ENCODE measurements at places on chromosomes 6 and 20. TPM values are rescaled to one million over a fixed set of nuclear protein-coding genes. Genes with fewer than 3 reads are reported as not detected.

The LGSN gene
- polyA plus RNA-seq: not detected

DNA sequence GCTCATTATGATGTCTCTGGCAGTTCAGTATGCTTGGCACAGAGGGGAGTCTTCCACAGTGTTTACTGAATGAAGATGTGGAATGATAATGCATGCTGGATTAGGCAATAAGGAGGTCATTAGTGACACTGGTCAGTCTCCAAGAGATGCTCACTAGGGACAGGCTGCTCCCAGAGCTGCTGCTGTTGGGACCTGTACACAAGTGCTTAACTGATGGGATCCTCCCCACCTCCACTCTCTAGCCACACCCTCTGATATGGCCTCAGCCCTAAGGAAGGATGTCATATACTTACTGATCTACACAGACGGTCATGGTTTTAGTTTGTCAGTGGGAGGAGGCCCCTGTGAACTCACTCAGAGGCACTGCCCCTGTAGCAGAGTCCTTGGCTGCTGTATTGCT lies 73.4 kb downstream of the MYB start:
- H3K4me3 ChIP-seq: no peak overlapping the region
- DNase-seq: no peak
- no peak overlapping the region for H3K27ac ChIP-seq
- H3K4me1 ChIP-seq: peaks cover 14% of the 10 kb centered on the region
- no peaks in the 10 kb centered on the region for H3K36me3 ChIP-seq

DNA sequence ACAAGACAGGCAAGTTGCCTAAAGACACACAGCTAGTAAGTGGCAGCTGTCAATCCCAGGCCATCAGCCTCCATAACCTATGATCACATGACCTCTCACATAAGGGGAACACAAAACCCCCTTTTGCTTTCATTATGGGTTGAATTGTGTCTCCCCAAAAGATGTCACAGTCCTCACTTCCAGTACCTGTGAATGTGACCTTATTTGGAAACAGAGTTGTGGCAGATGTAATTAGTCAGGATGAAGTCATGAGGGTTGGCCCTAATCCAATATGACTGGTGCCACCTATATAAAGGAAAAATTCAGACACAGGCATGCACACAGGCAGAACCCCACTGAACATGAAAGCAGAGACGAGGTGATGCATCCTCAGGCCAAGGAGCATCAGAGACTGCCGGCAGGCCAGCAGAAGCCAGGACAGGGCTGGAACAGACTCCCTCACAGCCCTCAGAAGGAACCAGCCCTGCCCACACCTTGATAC lies 33.6 kb downstream of the GFOD1 start:
- H3K27me3 ChIP-seq: no peaks in the 10 kb centered on the region
- peaks cover 30% of the 10 kb centered on the region for H3K4me1 ChIP-seq
- H3K36me3 ChIP-seq: no peaks in the 10 kb centered on the region
- DNase-seq: no peak
- peak overlapping the region; percentile 97 for H3K27ac ChIP-seq

DNA sequence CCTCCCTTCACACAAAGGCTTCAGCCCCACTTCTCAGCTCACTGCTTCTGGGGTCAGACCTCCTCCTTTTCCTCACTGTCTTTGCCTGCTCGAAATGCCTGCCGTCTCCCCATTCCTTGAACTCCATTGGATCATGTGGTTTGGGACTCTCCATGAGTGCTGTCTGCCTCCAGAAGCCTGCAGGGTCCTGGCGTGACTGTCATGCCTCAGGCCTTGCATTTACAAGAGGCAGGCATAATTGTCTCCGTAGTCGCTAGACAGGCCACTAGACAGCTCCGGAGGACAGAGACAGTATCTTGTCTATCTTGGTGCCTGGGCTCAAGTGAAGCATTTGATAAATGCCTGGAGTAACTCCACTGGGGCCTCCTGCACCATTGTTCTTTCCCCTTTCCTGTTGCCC lies 15.3 kb downstream of the PNLDC1 start:
- H3K36me3 ChIP-seq: no peaks in the 10 kb centered on the region
- H3K4me3 ChIP-seq: no peak overlapping the region
- DNase-seq: no peak
- H3K27me3 ChIP-seq: peaks cover 5% of the 10 kb centered on the region

DNA sequence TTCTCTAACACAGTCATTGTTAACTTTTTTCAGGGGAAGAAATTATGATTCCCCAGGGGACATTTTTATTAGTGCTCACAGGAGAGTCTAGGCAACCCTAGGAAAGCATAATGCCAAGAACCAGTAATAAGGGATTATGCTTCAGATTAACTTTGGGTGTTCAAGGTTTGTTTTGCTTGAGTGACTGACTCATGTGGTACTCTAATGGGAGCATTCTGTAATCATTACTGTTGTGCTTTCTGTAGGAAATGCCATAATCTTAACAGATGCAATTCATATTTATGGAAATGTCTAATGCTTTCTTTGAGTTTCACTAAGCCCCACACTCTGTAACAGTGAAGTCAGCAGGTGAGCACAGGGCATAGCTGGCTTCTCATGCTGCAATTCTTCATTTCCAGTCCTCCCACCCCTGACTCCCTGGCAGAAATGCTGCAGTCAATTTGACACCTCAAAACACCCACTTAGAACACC lies 263.4 kb upstream of the MAN1A1 start:
- no peak overlapping the region for H3K27ac ChIP-seq
- no peak overlapping the region for H3K4me3 ChIP-seq
- no peaks in the 10 kb centered on the region for H3K27me3 ChIP-seq
- peaks cover 9% of the 10 kb centered on the region for H3K4me1 ChIP-seq
- DNase-seq: no peak
- H3K36me3 ChIP-seq: no peaks in the 10 kb centered on the region

The ANKRD60 gene
- not detected for polyA plus RNA-seq

The HSPA1L gene
- 1.4 TPM for polyA plus RNA-seq

- H3K36me3 ChIP-seq: no peaks in the 10 kb centered on the region
- H3K27ac ChIP-seq: peak overlapping the region; percentile 82
- no peaks in the 10 kb centered on the region for H3K27me3 ChIP-seq
Observed at GRCh38 chr20:62387933-62388635, 1.2 kb downstream of the RPS21 start.

GRCh38 chr20:1312308-1312707 lies 16.6 kb downstream of the SDCBP2 start:
- H3K4me3 ChIP-seq: no peak overlapping the region
- no peak overlapping the region for H3K27ac ChIP-seq
- peaks cover 4% of the 10 kb centered on the region for H3K4me1 ChIP-seq
- H3K27me3 ChIP-seq: peaks cover 5% of the 10 kb centered on the region
- no peak for DNase-seq

DNA sequence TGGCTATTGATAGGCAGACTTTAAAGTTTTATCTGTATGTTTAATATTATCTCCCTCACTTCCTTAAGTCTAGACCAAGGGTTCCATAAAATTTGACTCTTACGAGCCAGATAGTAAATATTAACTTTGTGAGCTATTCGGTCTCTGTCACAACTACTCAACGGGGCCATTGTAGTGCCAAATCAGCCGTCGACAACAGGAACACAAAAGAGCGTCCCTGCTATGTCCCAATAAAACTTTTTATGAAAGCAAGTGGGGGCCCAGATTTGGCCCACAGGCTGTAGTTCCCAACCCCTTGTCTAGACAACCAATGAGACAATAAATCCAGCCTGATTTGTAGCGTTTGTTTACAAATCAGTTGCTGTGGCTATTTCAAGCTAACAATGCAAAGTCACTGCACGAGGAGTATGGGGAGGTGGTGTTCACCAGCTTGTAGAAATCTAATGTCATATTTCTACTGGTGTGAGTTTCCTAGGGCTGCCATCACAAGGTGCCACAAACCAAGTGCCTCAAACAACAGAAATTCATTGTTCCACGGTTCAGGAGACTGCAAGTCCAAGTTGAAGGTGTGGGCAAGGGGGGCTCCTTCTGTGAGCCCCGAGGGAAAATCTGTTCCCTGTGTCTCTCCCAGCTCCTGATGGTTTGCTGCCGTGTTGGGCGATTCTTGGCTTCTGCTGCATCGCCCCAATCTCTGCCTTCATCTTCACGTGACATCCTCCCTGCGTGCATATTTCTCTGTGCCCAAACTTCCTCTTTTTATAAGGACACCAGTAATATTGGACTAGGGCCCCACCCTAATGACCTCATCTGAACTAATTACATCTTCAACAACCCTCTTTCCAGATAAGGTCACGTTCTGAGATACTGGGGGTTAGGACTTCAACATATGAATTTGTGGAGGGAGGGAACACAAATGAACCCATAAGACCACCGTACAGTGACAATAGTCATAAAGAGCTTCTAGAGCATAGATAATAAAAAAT lies 356.0 kb upstream of the JARID2 start:
- no peak for DNase-seq
- peaks cover 13% of the 10 kb centered on the region for H3K36me3 ChIP-seq
- H3K27ac ChIP-seq: no peak overlapping the region
- H3K4me1 ChIP-seq: peaks cover 9% of the 10 kb centered on the region

The HIVEP1 gene
- 8.4 TPM for polyA plus RNA-seq

The MTFR2 gene
- 1.3 TPM for polyA plus RNA-seq

- H3K27me3 ChIP-seq: no peaks in the 10 kb centered on the region
- H3K4me3 ChIP-seq: no peak overlapping the region
- DNase-seq: no peak
Observed at GRCh38 chr20:13447385-13448180, 191.1 kb downstream of the TASP1 start.

DNA sequence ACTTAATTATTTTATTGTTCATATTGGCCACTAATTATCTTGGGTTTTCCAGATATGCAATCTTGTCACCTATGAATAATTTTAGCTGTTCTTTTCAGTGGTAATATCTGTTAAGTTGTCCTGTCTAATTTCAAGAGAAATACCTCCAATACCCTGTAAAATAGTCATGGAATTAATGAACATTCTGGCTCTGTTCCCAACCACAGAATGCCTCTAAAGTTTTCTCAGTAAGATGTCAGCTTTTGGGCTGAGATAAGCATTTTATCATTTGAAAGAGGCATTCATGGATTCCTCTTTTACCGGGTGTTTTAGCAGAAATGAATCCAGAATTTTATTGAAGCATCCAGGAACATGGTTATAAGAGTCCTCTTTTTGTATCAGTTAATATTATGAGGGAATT lies 109.3 kb downstream of the WDR27 start:
- H3K4me1 ChIP-seq: peaks cover 29% of the 10 kb centered on the region
- no peak for DNase-seq
- H3K4me3 ChIP-seq: no peak overlapping the region
- H3K27me3 ChIP-seq: no peaks in the 10 kb centered on the region
- H3K27ac ChIP-seq: no peak overlapping the region
- peaks cover 8% of the 10 kb centered on the region for H3K36me3 ChIP-seq

GRCh38 chr6:100096341-100096740 lies 102.3 kb upstream of the MCHR2 start:
- no peaks in the 10 kb centered on the region for H3K27me3 ChIP-seq
- no peak overlapping the region for H3K27ac ChIP-seq
- no peaks in the 10 kb centered on the region for H3K4me1 ChIP-seq
- no peaks in the 10 kb centered on the region for H3K36me3 ChIP-seq

DNA sequence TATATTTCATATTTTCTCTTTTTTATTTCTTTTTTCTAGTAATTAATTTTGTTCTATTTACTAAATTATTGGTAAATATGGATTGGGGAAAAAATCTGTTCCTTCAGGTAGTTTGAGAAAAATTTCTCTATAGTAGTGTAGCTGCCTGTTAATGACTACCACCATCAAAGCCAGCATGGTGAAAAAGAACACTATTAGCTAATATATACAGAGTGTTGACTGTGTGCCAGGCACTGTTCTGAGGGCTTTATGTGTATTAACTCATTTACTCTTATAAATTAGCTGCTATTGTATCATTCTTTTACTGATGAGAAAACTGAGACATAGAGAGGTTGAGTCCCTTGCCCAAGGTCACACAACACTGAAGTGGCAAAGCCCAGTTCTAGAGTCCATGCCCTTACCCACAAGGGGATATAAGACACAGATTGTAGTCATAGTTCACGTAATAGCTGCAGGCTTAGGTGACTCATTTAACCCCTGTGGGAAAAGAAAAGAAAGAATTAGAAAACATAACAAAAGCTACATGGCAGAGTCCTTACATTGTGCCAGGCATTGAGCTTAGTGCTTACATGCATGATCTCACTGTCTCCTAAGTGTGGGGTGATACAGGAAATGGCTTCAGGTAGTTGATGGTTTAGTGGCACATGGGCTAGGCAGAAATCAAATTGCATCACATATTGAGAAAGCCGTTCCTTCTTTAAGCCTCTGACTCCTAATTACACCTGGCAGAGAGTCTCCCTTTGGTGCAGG lies 12.2 kb upstream of the AKIRIN2 start:
- no peak overlapping the region for H3K4me3 ChIP-seq
- H3K27ac ChIP-seq: no peak overlapping the region
- H3K27me3 ChIP-seq: no peaks in the 10 kb centered on the region
- no peaks in the 10 kb centered on the region for H3K36me3 ChIP-seq
- DNase-seq: no peak
- H3K4me1 ChIP-seq: peaks cover 11% of the 10 kb centered on the region

The RAET1G gene
- polyA plus RNA-seq: not detected

GRCh38 chr6:160305926-160306713 lies 42.1 kb upstream of the SLC22A3 start:
- no peak overlapping the region for H3K27ac ChIP-seq
- H3K4me1 ChIP-seq: no peaks in the 10 kb centered on the region
- DNase-seq: no peak
- peaks cover 11% of the 10 kb centered on the region for H3K27me3 ChIP-seq

The CD83 gene
- polyA plus RNA-seq: 57.0 TPM

DNA sequence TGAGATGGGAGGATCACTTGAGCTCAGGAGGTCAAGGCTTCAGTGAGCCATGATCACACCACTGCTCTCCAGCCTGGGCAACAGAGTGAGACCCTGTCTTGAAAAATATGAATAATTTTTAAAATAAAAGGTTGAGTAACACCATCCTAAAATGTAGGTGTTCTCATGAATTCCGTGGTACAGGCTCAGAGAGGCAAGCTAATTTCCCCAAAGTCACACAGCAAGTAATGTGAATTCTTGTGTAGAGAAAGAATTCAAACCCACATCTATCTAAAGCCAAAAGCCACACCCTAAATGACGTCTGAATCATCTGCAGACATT lies 80.5 kb downstream of the ZNF217 start:
- H3K4me1 ChIP-seq: no peaks in the 10 kb centered on the region
- H3K4me3 ChIP-seq: no peak overlapping the region
- H3K36me3 ChIP-seq: no peaks in the 10 kb centered on the region
- H3K27ac ChIP-seq: peak overlapping the region; percentile 35
- H3K27me3 ChIP-seq: peaks cover 12% of the 10 kb centered on the region

GRCh38 chr6:3052481-3053230 lies 15.6 kb upstream of the RIPK1 start:
- no peaks in the 10 kb centered on the region for H3K36me3 ChIP-seq
- peaks cover 6% of the 10 kb centered on the region for H3K27me3 ChIP-seq
- H3K4me1 ChIP-seq: peaks cover 10% of the 10 kb centered on the region

The SOX18 gene
- not detected for polyA plus RNA-seq

- H3K27me3 ChIP-seq: no peaks in the 10 kb centered on the region
- no peak for DNase-seq
- no peak overlapping the region for H3K27ac ChIP-seq
- no peak overlapping the region for H3K4me3 ChIP-seq
Observed at GRCh38 chr6:118700531-118700930, 49.1 kb upstream of the CEP85L start.
